ENCODE measurements at places on chromosomes 11 and 22. TPM values are rescaled to one million over a fixed set of nuclear protein-coding genes. Genes with fewer than 3 reads are reported as not detected.

Gene LRRC10B
- total RNA-seq: not detected

Gene NNMT
- total RNA-seq: 782 TPM

Gene LMO1
- total RNA-seq: not detected

Gene MRGPRF
- 2.1 TPM for total RNA-seq

Gene MS4A7
- not detected for total RNA-seq

Gene AHNAK
- total RNA-seq: 257 TPM
